Skeletal muscle cell (primary cell): ENCODE measurements at places on chromosomes 5 and 9.

DNA sequence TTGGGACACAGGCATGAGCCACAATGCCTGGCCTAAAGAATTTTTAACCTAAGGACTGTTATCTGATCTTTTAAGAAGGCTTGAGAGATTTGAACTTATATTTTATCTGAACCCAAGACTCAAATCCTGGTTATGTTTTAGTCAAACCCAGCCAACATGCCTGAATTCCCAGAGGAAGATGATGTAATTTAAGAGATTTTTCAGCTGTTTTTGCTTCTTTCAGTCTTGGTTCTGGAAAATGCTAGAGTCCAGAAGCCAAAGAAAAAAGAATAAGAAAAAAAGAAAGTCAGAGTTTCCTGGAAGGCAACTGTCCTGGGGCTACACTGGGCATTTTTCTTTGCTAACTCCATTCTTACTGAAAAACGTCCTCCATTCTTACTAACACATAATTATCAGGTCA is 85.8 kb downstream of the SNX18 start:
- DNase-seq: peak; percentile 36

DNA sequence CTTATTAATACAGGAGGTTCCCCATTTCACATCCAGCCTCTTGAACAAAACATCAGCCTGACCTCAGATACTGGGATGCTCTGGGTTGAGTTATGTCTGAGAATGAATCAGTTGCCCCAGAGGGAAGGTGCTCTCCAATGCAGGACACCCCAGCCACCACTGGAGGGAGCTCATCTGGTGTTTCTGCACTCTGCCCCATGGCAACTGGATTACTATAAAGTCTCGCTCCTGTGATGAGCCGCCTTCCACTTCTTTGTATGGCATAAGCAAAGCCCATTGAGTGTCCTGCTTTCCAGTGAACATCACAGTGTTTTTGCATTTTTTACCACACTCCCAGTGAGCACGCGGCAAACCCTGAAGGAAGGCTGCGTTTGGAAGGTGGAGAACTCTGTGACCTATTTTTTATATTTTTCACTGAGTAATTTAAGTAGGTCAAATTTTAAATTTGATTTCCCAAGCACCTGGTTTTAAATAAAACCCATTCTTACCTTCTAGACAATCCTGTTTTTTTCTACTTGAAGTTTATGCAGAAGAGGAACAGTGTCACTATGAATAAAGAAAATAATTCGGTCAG is 176.9 kb upstream of the WWC1 start:
- DNase-seq: no peak

GRCh38 chr5:149271716-149272563 is at the start of gene AFAP1L1:
Gene AFAP1L1, plus strand, starts transcription at chr5:149271859. Its CDS starts 110 bp downstream, at chr5:149271969.
- no peak for DNase-seq

DNA sequence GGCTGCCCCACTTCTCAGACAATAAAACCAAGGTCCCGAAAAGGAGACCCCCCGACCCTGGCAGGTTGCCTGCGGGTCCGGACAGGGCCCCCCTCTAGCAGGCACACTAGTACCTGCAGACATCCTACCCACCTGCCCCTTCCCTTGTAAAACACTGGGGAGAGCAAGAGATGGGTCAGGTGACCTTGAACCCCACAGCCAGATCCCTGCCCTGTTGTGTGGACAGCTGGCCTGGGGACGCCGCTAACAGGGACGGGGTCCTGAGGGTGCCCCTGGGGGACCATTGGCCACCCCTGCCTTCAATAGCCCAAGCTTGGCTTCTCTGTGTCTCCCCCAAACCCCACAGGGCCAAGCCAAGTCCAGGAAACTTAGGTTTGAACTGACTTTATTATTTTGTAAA is 45.0 kb upstream of the UBAC1 start:
- DNase-seq: no peak

GRCh38 chr5:160969645-160970044 is 117.6 kb upstream of the ATP10B start:
- DNase-seq: no peak

GRCh38 chr5:10684303-10685086 is 76.5 kb downstream of the DAP start:
- DNase-seq: no peak

DNA sequence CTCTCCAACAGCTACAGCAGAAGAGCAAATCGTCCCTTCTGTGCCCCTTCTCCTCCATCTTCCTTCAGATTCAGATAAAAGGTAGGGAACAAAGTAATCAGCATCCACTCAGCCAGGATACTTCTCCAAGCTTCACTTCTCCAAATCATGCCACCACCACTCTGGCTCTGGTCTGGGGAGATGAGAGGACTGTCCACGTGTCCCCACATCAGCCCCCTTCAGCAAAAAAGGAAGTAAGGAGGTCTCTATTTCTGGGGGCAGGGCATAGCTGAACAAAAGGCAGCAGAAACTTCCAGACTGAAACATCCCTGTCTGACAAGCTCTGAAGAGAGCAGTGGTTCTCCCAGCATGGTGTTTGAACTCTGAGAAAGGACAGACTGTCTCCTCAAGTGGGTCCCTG is 116.9 kb downstream of the C5orf15 start:
- DNase-seq: no peak

GRCh38 chr9:130972957-130973685 is 34.1 kb upstream of the FIBCD1 start:
- DNase-seq: no peak

DNA sequence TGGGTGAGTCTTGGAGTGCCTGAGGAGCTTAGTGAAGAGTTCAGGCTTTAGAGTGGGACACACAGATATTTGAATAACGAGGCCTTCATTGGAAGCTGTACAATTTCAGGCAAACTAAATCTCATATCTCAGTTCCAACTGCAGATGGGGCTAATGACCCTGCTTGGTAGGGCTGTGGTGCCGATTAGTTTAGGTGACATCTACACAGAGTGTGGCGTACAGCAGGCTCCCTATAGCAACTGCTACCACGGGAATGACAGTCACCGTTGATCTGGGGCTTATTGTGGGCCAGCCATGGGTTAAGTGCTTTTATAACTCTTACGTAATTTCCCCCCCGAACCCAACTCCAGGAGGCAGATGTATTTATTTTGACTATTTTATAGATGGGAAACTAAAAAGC is 70.8 kb downstream of the FAT2 start:
- no peak for DNase-seq

GRCh38 chr5:155936520-155937406 is 390.2 kb upstream of the SGCD start:
- no peak for DNase-seq

GRCh38 chr5:84597904-84598303 is 213.2 kb upstream of the EDIL3 start:
- no peak for DNase-seq

DNA sequence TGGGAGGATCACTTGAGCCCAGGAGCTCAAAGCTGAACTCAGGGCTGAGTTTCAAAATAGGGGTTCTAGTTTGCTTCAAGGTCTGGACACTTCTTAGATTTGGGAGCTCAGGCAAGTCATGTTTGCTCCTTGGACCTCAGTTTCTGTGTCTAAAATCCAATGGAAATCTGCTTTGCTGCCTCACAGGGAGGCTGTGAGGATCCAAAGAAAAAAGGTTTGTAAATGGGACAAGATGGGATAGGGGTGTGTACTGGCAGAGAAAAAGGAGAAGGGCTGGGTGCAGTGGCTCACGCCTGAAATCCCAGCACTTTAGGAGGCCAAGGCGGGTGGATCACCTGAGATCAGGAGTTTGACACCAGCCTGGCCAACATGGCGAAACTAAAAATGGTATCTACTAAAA is 39.6 kb upstream of the SH3PXD2B start:
- no peak for DNase-seq

GRCh38 chr9:98637381-98637780 is 71.4 kb downstream of the GABBR2 start:
- no peak for DNase-seq

DNA sequence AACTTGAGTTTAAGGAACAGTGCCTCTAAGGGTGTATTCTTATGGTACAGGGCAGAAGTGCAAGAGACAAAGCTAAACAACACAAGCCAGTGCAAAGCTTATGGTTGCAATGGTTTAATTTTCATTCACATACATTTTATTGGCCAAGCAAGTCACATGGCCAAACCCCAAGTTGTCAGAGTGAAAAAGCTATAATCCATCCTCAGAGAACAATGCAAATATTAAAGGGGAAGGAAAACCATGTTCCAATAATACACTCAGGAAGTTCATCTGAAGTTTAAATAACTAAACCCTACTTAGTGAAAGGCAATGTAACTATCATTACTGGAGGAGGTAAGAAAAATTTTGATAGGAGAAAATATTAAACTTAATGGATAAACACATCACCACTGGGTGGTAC is 26.6 kb upstream of the TLR4 start:
- no peak for DNase-seq

- DNase-seq: no peak
Observed at GRCh38 chr9:111720174-111720573, 58.8 kb downstream of the GNG10 start.

GRCh38 chr9:74551266-74551665 is 54.1 kb downstream of the RORB start:
- no peak for DNase-seq

DNA sequence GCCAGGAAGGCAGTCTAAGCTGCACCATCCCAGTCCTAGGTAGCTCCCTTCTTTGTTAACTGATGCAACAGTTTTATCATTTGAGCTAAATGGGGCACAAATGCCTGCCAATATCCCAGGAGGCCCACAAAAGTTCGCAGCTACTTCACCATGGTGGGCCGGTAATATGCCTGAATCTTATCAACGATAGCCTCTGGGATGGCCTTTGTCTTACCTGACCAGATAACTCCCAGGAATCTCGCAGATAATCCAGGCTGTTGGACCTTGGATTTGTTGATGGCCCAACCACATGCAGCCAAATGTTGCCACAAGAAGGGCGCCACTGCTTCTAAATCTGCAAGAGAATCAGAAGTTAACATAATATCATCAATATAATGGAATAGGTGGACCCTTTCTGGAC is 83.8 kb upstream of the ATP10B start:
- no peak for DNase-seq

- no peak for DNase-seq
Observed at GRCh38 chr9:20508242-20508641, 114.1 kb downstream of the MLLT3 start.

DNA sequence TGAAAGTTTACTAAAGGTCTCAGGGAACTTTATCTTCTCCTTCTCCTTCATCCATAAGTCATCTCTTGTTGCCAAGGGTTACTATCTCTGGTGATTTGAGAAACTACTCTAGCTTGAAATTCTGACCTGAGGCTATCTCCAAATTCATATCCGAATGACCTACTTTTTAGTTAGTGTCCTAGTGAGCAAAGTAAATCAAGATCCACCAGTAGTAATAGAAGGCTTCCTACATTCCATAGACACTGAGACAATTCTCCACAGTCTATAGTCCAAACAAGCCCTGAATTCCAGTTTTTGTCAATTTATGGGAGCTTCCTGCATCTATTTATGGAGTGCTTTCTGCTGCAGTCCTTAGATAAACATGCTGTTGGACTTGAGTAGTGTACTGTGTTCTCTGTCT is 5.0 kb downstream of the IL7R start:
- no peak for DNase-seq

DNA sequence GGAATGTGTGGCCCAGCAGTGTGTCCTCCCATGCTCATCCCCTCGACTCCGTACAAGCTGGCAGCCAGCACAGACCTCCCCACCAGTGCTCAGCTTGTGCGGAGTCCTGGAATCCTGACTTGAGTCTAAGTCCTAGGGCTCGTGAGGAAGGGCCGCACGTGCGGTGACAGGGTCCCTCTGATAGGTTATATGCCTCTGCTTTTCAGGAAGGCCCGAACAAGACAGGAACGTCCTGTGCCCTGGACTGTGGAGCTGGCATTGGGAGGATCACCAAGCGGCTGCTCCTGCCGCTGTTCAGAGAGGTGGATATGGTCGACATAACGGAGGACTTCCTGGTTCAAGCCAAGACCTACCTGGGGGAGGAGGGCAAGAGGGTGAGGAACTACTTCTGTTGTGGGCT is 7.9 kb downstream of the NTMT1 start:
- DNase-seq: no peak

- no peak for DNase-seq
Observed at GRCh38 chr5:154285661-154286408, 95.3 kb downstream of the GALNT10 start.

DNA sequence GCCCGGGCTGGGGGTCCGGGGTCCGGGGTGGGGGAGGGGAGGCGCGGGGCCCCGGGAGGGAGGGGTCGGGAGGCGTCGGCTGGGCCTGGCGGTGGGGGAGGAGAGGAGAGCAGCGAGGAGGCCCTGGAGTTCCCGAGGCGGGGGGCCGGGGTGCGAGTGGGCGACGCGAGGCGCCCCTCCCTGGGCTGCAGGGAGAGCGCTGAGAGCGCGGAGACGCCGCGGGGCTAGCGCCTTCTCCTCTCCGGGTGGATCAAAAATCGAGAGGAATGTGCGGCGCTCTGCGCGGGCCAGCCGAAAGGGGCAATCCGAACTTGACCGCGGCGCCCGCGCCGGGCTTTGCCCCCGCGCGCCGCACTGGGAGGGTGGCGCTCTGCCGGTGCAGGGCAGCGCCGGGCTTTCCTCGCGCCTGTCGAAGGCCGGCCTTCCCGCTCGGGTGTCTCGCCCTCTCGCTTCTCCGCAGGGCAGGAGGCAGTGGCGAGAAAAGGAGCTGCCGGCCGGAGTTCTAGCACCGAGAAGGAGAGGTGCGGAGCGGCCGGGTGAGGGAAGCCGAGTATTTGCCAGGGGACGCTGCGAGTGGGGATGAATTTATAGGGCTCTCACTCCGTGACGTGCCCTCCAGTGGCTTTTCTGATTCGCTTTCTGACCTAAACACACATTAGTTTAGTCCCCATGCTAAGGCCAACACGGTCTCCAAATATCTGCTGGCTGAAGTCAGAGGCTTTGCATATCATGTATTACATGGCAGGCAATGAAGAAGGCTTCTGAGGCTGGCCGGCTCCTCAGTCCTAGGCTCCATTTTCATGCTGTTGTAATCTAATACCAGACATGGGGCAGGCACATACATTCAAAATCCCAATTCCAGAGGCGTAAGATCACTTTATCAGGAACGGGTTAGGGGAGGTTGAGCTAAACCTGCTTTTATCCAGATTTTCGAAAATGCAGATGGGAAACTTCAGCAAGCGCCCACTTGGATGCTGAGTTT is 503 bp upstream of the GDNF start:
- no peak for DNase-seq

- DNase-seq: no peak
Observed at GRCh38 chr5:90696153-90696552, 137.6 kb downstream of the ADGRV1 start.

- DNase-seq: no peak
Observed at GRCh38 chr5:34991486-34992238, 56.1 kb downstream of the AGXT2 start.

- no peak for DNase-seq
Observed at GRCh38 chr5:14174230-14174636, 31.1 kb downstream of the TRIO start.

- DNase-seq: no peak
Observed at GRCh38 chr5:132219981-132220380, 7.7 kb downstream of the P4HA2 start.

DNA sequence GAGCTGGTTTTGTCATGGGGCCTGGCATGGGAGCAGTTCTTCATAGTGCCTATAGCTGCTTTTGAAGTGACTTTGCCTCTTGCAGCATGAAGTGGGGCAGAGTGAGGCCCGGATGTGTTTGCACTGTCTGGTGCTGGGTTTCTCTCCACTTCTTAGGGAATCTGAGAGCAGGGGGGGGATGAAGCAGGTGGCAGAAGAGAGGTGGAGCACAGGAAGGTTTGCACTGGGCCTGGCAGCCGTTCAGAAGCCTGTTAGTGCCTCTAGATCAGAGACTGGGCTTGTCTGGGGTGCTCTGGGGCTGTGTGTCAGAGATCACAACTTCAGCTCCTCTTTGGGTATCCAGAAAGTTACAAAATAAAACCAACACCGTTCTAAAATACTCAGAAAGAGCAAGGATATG is 18.4 kb downstream of the USP20 start:
- no peak for DNase-seq

GRCh38 chr9:116286297-116286696 is 132.7 kb downstream of the PAPPA start:
- no peak for DNase-seq
